ENCODE measurements at places on chromosomes 11 and 22.

GRCh38 chr11:2582351-2582945 lies 117.3 kb downstream of the KCNQ1OT1 start:
- no peak for DNase-seq

- DNase-seq = no peak
These were observed 44.5 kb upstream of the TEAD1 start for GRCh38 chr11:12629601-12630313.

DNA sequence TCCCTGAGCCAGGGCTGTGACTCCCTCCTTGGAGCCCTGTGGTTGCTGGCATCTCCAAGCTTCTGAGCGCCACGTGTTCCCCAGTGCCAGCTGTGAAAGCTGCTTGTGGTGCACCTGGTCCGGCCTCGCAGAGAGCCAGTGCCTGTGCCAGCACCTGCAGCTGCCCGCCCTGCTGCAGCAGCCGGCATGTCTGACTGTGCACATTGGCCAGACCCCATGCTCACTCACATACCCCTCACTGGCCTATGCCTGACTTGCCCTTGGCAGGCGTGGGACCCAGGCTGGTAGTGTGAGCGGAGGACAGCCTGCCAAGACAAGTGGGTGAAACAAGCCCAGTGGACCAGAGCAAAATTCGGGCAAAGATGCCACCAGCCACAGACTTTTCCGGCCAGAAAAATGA lies 9.8 kb downstream of the MRPL48 start:
- DNase-seq = no peak

GRCh38 chr22:29907753-29908515 lies 25.0 kb downstream of the MTMR3 start:
- DNase-seq = peak; percentile 4

- no peak for DNase-seq
These were observed 4.8 kb upstream of the NAP1L4 start for GRCh38 chr11:2996976-2997375.

DNA sequence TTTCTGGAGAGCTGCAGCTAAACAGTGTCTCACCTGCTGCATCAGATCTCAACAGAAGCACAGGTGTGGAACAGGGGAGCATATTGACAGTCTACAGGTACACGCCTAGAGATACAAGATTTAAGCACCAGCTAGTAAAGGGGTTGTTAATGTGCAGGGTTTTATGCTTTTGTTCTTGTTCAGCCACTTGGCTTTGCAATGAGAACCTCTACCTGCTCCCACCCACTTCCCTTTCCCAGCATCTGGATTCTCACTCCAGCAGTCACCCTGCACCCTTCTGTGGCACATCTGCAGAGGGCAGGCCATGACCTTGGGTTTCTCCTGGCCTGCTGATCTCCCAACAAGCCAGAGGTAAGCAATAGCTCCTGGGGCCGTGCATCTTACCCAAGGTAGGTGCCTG lies 446.6 kb downstream of the BUD13 start:
- DNase-seq = no peak

- no peak for DNase-seq
These were observed 262.8 kb upstream of the PLET1 start for GRCh38 chr11:112523477-112523876.

DNA sequence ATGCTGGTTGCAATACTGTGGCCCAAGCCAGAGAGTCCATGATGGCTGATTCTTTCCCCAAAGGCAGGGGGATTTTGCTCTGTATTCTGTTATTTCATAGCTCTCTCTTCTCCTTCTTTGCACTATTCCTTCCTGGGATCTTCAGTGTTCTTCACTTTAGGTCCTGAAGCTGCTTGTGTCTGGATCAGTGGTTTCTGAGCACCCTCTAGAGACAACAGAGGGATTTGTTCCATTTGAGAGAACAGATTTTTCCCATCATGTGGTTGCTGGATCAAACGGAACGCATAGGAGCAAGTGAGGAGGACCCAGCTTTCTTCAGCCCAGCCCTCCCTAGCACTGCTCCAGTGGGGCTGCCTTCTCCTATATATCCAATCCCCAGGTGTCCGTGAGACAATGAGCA lies 68.7 kb upstream of the SYN3 start:
- DNase-seq = no peak

- no peak for DNase-seq
These were observed 205.7 kb upstream of the NAV2 start for GRCh38 chr11:19506816-19507486.

GRCh38 chr22:23570681-23571080 lies 9.4 kb downstream of the IGLL1 start:
- no peak for DNase-seq

DNA sequence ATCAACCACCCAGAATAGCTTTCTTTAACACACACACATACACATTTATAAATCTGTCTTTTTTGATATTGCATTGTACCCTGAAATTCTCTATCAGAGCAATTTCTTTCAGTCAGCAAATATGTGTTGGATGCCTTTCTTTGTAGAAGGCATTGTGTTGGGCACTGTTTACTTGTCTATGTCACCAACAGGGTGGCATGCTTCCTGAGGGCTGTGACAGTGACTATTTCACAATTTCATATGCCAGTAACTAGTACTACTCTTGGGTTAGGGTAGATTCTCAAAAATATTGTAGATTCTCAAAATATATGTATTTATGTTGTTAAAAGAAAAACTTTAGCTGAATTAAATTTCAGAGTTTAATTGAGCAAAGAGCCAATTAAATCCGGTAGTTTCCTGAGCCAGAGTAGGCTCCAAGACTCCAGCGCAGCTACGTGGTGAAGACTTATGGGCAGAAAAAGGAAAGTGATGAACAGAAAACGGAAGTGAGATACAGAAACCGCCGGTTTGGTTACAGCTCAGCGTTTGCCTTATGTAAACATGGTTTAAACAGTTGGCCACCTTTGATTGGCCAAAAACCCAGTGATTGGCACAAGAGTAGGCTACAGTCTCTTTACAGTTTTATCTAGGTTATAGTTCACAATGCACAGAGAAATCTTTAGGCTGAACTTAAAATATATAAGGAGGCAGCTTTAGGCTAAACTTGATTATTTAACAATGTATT lies 723.3 kb downstream of the NTM start:
- DNase-seq = no peak

GRCh38 chr22:49203091-49203858 lies 624.4 kb downstream of the BRD1 start:
- no peak for DNase-seq

DNA sequence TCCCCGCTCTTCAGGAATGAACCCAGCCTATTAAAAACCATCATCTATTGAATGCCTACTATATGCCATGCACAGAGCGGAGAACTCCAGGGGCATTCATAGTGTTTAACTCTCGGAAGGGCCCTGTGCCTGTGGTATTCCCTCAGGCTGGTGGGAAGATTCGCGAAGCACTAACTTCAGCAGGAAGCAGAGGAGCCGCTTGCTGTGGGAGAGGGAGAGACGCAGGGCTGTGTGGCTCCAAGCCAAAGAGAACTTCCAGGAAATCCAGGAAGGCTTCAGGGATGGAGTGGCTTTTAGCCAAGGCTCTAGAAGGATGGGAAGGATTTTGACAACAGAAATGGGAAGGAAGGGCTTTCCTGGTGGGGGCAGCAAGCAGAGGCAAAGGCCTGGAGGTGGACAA lies 103.8 kb downstream of the TP53I11 start:
- no peak for DNase-seq

- peak; percentile 84 for DNase-seq
These were observed at the start of gene CBX7 for GRCh38 chr22:39152511-39153219. Gene CBX7 (minus strand): TSS chr22:39152680. CDS start chr22:39152444, 236 bp downstream.

DNA sequence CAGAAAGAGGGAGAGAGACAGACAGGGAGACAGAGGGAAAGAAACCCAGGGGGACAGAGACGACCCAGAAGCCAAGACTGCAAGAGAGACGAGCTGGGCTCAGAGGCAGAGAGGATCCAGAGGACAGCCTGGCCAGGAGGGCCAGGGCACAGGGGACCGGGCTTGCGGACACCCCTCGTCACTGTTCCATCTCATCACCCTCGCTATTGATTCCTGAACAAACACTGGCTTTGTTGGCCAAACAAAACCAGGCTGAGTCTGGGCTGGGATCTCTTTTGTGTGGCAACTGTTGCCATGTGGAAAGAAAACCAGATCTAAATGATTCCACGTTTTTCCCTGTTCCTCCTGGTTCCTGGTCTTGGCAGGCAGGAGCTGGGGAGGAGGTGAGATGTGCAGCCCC lies 339.4 kb downstream of the MN1 start:
- DNase-seq = no peak

DNA sequence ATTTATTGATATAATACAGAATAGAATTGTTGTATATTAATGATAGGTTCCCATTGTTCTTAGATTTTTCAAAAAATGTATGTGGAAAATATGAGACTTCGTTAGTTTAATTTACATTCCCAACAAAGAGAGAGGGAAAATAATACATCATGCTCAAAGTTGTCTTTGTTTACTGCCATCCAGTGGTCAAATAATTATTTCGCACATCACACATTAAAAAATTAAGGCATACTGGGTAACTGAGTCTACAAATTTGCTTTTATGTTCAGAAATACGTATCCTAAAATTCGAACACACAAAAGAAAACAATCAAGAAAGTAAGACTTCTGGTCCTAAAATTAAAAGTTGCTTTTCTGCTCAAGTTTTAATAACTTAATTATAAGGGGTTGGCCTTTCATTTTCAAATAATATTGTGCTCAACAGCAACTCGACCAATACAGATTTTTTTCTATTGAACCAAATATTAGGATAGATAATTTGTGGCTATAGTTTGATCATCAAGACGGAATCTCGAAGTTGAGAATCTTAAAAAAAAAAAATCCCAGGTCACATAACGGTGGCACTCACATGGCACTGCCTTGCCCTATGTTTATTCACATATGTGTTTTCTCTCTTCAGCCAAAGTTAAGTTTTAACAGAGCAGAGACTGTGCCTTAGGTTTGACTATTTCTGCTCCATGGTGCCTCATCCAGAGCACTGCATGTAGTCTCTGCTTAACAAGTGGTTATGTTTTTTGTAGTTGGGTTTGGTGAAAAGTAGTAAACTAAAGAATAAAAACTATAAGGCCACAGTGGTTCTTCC lies 12.3 kb downstream of the PDGFD start:
- DNase-seq = no peak

All from stimulated activated CD4-positive, alpha-beta T cell treated with anti-CD3 and anti-CD28 coated beads, Interleukin-1b, Interleukin-23, amount 100 ng/mL, for 4 hours (primary cell).